Activated naive CD4-positive, alpha-beta T cell (primary cell): ENCODE measurements at places on chromosomes 6 and 20.

- no peak for DNase-seq
These were observed 71.7 kb upstream of the FRMD1 start for GRCh38 chr6:168150551-168151320.

DNA sequence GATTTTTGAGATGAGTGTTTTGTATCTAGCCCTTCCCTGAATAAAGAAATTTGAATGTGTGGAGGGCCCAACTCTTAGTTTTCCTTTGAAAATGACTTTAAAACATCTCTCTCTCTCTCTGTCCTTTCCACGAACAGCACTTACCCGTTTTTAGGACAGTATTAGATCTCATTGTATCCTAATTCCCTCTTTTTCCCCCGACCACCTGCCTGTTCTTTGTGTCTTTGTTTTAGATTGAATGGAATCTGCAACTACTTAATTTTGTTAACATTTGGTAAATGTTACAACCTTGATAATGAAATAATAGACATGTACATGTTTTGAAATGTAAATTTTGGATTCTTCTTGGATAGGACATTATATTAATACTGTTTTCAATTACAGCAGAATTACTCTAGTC is 3.1 kb downstream of the DSP start:
- DNase-seq: no peak

- no peak for DNase-seq
These were observed 17.9 kb upstream of the CHMP4B start for GRCh38 chr20:33793011-33793931.

DNA sequence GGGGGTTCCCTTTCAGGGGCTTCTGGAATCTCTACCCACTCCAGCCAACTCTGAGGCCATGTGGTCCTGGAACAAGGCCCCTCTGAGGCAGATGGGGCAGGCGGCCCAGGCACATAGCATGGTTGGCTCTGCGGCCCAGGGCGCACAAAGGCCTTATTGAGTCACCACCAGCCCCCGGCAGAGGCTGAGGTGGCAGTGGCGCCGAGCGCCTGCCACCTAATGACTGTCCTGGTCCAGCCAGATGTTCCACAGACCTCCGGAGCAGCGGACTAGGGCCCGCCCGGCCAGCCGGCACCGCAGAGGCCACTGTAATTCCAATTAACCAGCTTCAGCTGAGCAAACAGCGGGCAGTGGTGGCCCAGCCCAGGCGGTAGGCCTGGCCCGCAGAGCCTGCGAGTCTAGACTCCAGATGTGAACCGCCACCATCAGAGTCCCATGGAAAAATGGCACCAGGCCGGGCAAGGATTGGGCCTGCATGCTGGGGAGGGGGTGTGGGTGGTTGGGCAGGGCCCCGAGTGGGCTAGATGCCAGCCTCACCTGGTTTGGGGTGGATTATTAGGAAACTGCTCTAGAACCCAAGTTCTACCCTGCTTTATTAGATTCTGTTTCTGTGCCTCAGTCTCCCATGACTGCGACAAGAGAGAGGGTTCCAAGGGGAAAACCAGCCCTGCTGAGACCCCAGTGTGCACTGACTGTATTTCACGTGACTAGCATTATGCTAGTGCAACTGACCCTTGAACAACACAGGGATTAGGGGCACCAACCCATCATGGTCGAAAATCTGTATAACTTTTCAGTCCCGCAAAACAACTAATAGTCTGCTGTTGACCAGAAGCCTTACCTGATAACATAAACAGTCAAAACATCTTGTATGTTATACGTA is 34.1 kb upstream of the ID1 start:
- no peak for DNase-seq
